ENCODE measurements at places on chromosomes 1 and 21.

GRCh38 chr1:6314503-6314902 lies 53.6 kb upstream of the GPR153 start:
- DNase-seq: no peak

GRCh38 chr1:89553157-89553556 lies 28.5 kb downstream of the LRRC8B start:
- DNase-seq: no peak

GRCh38 chr1:219505886-219506285 lies 107.0 kb downstream of the ZC3H11B start:
- no peak for DNase-seq

GRCh38 chr1:27504588-27505419 lies 14.8 kb upstream of the WASF2 start:
- peak; percentile 56 for DNase-seq

DNA sequence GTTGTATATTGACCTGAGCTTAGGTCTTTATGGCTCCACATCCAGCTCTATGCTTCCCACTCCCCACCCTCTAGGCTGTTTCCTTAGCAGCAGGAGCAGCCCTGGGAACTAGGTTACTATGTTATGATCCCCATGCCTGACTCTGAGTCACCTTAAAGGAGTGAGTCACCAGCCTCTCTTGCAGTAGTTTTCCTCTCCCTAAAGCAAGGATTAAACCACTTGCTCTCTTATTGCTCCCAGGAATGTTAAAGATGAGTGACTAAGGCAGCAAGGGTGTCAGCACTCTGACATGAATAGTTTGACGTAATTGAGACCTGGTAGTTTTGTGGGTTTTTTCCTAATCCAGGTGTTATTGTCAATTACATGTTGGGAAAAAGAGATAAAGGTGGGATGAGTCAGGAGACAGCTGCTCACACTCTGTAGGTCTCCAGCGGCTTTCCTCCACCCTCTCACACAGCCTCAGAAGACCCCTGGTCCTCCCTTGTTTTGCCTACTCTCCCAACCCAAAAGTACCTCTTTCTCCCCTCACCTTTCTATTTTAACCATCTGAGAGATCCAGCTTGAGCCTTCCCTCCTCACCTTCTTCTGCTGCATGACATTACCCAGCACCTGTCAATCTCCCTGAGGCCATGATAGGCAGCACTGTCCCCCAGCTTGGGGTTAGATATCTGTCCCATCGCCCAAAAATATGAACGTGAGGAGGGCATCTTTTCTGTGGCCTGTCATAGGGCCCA lies 369.1 kb upstream of the VAMP3 start:
- DNase-seq: no peak

GRCh38 chr1:8629241-8630091 lies 188.0 kb downstream of the RERE start:
- peak; percentile 92 for DNase-seq

- DNase-seq: no peak
Measured at GRCh38 chr1:11187931-11188330, 1.2 kb upstream of the ANGPTL7 start.

GRCh38 chr1:38612951-38613350 lies 246.6 kb downstream of the RRAGC start:
- DNase-seq: no peak

DNA sequence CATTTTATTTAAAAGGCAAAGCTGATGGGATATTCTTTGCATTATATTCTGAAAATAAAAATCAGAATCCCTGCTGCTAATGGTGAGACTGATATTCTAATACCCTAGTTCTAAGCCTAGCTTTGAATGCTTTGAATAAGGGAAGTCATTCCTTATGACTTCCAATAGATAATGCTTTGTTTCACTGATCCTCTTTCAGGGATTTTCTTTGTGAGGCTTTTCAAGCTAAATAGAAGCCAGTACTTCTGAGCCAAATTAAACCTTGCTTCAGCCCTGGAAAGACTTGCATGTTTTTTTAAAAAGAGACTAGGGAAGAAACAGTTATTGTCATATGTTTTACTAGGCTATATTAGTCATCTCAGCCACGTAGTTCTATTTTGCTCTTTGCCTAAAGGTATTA lies 68.5 kb upstream of the CACYBP start:
- DNase-seq: no peak
